Common myeloid progenitor, CD34-positive (primary cell): ENCODE measurements at places on chromosomes 12 and 14.

- DNase-seq: no peak
Measured at GRCh38 chr12:12523229-12523628, 39.4 kb downstream of the DUSP16 start.

- DNase-seq: no peak
Measured at GRCh38 chr14:90336985-90337384, 5.2 kb upstream of the NRDE2 start.

DNA sequence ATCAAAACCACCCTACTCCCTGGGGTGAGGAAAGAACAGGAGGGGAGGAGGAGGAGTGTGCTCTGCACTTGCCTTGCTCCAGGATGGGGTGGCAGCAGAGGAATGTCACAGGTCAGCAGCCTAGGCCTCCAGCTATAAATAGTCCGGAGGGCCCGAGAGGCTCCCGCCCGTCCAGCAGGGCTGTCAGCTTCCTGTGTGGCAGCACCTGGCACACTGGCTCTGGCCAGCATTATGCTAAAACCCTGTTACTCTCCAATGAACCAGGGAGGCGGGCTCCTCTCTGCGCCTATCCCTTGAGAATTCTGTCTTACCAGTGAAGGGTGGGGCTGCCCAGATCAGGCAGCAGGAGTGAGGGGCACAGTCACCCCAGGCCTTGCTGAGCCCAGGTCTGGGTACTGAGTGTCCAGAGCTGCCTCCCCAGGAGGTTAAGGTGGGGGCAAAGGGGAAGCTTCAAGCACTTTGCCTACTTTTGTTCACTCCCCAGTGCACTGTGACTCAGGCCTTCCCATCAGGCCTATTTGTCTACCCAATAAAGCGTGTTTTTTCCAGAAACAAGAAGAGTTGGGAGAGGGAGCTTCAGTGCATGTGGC lies 1.2 kb upstream of the COX14 start:
- DNase-seq: no peak

- DNase-seq: no peak
Measured at GRCh38 chr12:106445053-106445452, 87.5 kb downstream of the POLR3B start.

DNA sequence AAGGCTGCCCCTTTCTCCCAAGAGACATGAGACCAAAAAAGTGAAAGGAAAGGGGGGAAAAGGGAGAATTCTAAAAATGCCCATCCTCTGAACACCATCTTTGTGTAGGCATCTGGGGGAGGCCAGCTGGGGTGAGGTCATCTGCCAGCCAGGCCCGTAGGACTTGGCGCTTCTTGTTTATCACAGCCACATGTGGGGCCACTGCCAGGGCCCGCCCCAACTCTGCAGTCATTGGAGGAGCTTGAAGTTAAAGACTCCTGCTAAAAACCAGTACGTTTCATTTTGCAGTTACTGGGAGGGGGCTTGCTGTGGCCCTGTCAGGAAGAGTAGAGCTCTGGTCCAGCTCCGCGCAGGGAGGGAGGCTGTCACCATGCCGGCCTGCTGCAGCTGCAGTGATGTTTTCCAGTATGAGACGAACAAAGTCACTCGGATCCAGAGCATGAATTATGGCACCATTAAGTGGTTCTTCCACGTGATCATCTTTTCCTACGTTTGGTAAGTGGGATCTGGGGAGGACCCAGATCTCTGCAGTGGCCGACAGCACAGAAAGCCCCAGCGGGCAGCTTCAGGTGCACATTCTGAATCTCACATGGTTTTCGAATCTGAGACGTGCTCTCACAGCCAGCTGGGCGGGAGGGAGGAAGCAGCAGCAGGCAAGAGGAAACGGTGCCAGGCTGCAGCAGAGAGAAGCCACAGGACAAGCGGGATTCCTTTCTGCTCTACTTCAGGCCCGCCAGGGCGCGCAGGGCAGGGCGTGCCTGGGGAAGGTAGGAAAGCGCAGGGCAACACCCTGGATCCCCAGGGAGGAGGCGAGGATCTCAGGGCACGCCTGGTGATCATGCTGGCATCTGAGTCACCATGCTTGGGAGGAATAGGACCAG lies at the start of gene P2RX7:
P2RX7 (plus strand) TSS at position 276 of the 881 bp plus-strand sequence; CDS start at position 371, 95 bp downstream.
- peak; percentile 51 for DNase-seq

DNA sequence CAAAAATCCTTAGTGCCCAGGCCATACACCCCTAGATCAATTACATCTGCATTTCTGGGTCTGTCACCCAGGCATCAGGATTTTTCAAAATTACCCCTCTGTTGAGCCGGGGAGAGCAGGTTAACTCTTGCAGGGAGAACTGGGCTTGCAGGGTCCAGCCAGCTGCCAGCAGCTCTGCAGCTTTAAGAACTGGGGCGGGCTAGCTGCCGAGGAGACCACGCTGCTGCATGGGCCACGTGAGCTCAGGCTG lies at the start of gene DGLUCY:
DGLUCY (plus strand) TSS at position 245 of the 250 bp plus-strand sequence. CDS start 46,222 bp downstream, outside the sequence.
- DNase-seq: no peak

DNA sequence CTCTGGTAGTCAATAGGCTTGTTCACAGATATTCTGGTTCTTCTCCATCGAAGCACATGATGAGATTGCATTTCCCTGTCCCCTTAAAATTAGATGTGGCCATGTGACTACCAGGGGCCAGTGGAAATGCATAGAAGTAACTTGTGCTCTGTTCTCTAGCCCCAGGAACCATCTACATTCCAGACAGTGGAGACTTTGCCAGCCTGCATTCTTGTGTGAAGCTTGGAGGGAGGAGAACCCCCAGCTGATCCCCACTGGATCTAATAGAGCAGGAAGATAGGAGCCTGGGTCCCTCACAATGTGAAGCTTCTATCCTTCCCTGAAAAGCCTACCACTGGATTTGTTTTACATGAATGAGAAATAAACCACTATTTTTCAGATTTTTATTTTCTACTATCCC lies 130.1 kb downstream of the KITLG start:
- no peak for DNase-seq
